ENCODE measurements at places on chromosomes 1 and 21.

DNA sequence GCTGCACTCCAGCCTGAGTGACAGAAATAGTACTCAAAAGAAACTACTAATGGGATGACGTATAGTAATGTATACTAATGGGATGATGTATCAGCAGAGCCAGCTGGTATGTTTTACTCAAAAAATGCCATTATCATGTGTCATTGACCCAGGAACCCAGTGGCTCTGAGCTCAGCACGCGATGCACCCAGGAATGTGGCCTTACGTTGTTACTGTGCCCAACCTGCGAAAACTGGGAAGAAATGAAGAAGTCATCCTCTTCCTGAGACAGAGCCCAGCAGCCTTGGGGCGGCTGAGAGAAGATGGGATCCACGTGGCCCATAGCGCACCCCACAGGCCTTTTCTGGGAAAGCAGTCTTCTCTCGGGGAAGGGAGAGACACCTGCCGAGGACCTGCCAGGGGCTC, 8.8 kb downstream of the UBE2J2 start:
- DNase-seq, result no peak

DNA sequence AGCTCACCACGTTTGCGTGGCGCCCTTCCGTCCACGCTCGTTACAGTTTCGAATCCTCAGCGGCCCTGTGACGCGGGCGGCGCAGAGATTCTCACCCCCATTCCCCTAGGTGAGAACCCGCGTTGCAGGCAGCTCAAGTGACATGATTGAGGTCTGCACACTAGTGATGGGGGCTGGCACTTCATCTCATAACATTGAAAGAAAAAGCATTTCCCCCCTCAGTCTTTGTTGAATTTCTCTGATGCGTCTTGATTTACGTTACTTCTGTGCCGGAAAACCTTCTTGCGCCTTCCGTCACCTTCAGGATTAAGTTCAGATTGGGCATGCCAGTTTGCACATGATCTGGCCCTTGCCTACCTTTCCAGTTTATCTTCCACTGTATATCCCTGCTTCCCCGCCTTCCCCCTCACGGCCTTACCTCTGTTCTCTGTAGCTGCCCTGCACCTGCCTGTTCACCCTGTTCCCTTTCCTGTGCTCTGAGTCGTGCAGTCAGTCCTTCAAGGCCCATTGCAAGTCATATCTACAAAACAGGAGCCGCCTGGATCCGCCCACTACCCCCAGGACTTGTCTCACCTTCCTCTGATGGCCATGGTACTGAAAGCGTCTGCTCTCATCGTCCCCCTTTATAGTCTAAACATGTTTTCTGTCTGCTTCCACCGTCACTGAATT, 1.1 kb downstream of the CTPS1 start:
- DNase-seq, result peak; percentile 15

GRCh38 chr1:202046748-202047708, 36.6 kb downstream of the ELF3 start:
- no peak for DNase-seq

GRCh38 chr1:114691061-114691460, 4.3 kb downstream of the AMPD1 start:
- DNase-seq, result no peak

GRCh38 chr1:201530741-201531531, 8.0 kb upstream of the NAV1 start:
- DNase-seq, result peak; percentile 94

DNA sequence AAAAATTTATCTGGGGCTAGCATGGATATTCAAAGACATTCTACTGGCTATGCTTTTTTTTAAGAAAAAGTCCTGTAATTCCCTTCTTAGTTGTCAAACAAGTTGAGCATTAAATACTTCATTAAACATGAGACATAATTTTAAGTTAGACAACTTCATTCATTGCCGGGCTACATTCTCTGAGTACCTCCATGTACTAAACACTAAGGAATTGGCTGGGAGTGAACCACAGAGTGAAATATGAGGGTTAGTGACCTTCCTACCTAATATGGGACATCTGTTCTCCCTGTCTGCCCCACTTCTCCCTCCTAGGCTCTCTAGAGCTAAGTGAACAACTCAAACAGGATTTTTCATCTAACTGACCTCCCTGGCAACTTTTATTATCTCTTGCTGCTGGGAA, 370.4 kb downstream of the VAV3 start:
- DNase-seq, result no peak

DNA sequence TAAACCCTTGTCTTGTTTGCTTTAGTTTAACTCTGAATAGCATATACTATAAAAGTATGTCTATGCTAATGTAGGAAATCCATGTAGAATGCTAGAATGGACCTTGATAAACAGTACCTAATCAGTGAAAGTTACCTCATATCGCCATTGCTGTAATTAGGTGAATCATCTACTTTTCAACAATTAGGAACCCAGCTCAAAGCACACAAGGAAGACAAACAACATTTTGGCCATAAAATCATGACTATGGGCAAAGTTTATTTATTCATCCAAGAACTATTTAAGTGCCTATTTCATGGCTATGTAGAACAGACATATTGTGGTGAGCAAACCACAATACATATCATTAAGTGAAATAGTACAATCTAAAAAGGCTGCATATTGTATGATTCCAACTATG, 1043.2 kb downstream of the BRINP3 start:
- DNase-seq, result no peak

DNA sequence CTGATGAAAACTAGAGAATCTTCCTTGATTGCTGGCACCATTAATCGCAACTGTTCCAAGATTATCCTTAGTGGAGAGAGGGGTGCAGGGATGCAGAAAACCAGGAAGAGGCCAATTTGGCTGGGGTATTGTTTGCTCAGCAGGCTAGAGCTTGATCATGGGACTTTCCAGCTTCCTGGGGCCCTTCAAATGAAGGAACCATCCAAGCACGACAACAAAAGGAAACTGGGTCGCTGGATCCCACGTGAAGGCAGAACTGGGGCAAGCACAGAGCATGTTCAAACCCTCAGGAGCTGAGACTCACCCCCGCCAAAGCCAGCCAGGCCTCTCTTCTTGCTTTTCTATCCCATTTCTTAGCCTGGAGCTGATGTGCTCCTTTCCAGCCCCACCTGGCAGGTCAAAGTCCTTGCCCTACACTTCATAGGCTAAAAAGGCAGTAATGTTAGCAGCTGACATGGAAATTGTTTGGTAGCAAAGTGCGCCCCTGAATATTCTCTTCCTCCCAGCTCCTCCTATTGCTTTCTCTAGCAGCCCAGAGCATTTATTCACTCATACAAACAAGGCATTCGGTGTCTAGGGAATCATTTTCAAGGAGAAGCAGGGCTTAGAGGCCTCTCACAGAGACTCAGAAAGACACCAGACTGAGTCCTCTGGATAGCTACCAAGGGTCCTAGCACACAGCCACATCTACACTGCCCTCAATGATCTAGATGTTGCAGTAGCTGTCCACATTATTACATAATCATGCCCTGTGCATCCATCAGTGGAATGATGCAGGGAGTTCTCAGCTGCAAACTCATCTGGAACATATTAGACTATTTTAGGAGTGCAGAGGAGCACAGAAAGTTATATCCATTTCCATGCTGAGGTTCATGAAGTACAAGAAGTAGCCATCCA, 11.5 kb downstream of the KCNA2 start:
- peak; percentile 13 for DNase-seq

- DNase-seq, result no peak
These were observed 173.9 kb upstream of the FAM78B start for GRCh38 chr1:166340709-166341108.

DNA sequence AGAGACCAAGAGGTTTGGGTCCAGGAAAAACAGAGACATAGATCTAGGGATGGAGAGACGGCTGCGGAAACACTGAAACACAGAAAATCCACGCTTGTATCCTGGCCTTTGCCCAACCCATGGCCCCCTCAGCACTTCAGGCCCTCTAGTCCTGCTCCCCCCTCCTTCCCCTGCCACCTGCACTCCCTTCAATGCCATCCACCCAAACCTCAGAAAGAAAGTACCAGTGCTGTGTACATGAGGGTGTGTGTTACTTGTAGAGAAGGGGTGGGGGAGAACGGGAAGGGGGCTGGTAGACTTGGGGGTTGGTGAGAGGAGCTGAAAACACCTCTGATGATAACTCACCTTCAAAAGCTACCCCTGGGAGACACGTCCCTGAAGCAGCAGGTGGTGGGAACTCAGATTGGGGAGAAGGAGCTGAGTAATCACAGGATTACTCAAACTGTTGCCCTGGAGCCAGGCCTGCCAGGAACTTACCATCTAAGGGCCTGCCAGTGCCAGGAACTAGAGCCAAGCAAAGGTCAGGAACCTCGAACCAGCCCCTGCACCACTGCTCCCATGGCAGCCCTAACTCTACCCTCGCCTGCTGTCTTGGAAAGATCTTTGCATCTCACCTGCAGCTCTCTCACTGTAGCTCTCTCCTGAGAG, 11.5 kb downstream of the RORC start:
- DNase-seq, result no peak

GRCh38 chr1:150164224-150164623, 14.5 kb downstream of the PLEKHO1 start:
- DNase-seq, result no peak

- no peak for DNase-seq
These were observed 440.0 kb downstream of the MATN1 start for GRCh38 chr1:30283199-30283962.

- DNase-seq, result no peak
These were observed 12.1 kb downstream of the IRF2BP2 start for GRCh38 chr1:234597894-234598293.

GRCh38 chr1:51093581-51093980, 8.4 kb upstream of the C1orf185 start:
- DNase-seq, result no peak

- DNase-seq, result no peak
These were observed 119.5 kb upstream of the HOOK1 start for GRCh38 chr1:59695252-59695651.

GRCh38 chr1:163928651-163929050, 606.9 kb downstream of the NUF2 start:
- DNase-seq, result peak; percentile 7

DNA sequence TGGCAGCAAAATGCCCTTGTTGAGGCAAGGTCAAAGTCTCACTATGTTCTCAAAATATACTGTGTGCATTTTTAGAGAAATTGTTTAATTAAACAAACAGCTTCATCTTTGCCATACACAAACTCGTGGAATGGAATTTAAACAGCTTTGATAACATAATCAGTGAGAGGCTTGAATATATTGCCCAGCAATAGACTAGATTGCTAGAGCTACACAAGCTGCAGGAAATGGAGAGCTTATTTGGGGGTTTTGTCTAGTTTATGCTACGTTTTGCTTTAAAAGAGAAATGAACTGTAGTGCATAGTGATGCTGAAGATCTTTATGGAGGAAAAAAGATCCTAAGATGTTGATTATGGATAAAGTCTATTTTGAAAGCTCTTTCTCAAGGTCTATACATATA, 166.8 kb upstream of the HMCN1 start:
- DNase-seq, result no peak

- DNase-seq, result no peak
These were observed 10.5 kb upstream of the LAX1 start for GRCh38 chr1:203754455-203754864.

DNA sequence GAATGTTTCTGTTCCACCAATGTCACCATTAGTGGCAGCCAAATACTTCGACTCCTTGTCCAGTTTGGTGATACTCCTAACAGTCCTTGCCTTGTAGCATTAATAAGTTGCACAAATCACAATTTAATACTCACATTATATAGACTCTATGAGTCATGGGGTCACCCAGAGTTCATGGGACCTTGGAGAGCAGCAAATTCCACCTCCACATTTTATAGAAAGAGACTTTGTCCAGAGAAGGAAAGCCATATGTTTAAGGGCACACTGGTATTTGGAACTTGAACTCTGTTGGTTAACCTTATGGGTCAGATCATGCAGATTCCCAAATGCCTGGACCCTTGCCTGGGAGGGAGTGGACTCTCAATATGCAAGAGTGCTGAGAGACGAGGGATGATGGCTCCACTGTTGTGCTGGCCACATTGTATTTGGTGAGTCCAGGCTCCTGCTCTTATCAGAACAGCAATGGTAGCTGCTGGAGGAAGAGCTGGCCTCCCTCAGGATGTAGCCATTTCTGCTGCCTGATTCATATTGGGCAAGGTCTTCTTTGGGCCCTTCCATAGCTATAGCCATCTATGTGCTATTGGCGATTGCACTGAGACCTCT, 30.6 kb downstream of the DNAJC6 start:
- no peak for DNase-seq

GRCh38 chr1:56806804-56807203, 12.4 kb downstream of the FYB2 start:
- no peak for DNase-seq

DNA sequence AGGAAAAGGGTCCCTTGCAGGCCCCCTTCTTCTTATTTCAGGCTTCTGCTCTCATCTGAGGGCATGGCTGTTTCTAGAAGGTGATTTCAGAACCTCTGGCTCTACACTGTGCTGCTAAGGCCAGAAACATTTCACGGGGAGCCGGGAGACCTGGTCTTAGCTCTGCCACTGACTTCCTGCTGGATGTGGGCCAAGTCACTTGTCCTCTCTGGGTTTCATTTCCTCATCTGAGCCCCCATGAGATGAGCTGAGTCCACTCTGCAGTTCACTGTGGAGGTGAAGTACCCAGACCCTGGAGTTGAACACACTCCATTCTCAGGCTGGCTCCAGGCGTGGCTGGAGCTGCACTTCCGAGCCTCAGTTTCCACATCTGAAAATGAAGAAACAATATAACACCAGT, 2.1 kb downstream of the PADI1 start:
- peak; percentile 39 for DNase-seq

- DNase-seq, result no peak
These were observed 288.4 kb downstream of the OMA1 start for GRCh38 chr1:58258082-58258481.

GRCh38 chr1:96660503-96660902, 61.1 kb upstream of the PTBP2 start:
- no peak for DNase-seq

GRCh38 chr21:28442624-28443023, 550.1 kb downstream of the LTN1 start:
- DNase-seq, result no peak

Measured in hindlimb muscle (tissue), 1 donor.